ENCODE measurements at places on chromosomes 3 and 15. TPM values are rescaled to one million over a fixed set of nuclear protein-coding genes. Genes with fewer than 3 reads are reported as not detected.

DNA sequence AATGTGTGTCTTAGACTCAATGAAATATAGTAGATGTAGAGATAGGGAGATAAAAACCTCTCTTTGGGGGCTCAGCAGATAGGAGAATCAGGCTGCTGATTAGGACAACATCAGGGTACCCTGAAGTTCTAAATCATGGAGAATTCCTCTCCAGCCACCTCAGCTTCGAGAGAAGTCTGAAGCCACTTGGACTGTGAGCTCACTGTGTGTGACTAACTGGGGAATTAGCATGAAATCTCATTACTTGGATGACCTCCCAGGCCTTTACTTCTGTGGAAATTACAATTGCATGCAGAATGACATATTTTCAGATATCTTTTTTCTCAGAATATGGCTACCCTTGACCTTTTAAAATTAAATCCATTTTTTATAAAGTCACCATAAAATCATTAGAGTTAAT is 128.0 kb upstream of the MRPL3 start:
- DNase-seq, result no peak

DNA sequence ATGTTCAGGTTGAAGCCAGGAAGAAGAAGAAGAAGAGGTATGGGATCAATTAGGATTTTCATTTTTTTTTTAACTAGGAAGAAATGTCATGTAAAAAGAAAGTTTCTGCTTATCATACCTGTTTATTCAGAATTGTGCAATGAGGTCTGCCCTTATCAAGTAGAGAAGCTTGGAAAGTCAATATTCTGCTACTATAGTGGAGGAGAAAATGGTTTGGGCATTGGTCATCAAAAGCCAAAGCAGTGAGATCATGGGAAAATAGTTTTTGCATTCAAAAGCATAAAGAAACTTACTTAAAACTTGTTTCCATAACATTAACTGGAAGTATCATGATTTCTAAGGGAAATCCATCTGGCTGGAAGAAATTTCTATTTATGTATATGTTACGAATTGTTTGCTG is 1239.2 kb downstream of the NSUN3 start:
- DNase-seq, result peak; percentile 32

Gene DNAJB11
- polyA plus RNA-seq, result 68.7 TPM

- no peak for DNase-seq
Observed at GRCh38 chr3:25785826-25786225, 2.6 kb upstream of the NGLY1 start.

- no peak for DNase-seq
Observed at GRCh38 chr3:47151836-47152235, 12.1 kb downstream of the SETD2 start.

Gene CHL1
- 14.9 TPM for polyA plus RNA-seq

- DNase-seq, result no peak
Observed at GRCh38 chr15:71921191-71921590, 110.8 kb downstream of the NR2E3 start.

Gene TMCO5A
- not detected for polyA plus RNA-seq

Gene PDE12
- 14.2 TPM for polyA plus RNA-seq

DNA sequence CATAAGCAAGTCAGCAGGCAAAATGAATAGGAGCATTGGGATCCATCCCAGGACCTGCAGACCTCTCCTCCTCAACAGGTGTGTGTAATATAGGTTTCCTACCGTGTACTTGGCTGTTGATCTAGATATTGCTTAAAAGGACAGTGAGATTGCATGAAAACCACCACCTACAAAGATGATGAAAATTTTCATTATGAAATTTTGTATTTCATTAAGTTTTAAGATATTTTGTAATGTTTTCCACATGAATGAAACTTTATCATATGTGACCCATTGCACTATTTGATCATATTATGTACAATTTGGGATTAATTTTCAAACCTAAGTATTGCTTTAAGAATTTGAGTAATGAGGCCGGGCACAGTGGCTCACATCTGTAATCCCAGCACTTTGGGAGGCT is 94.3 kb upstream of the TRPM1 start:
- no peak for DNase-seq

Gene GPX1
- 218 TPM for polyA plus RNA-seq

GRCh38 chr15:80815106-80815505 is 35.9 kb downstream of the CEMIP start:
- DNase-seq, result no peak

- peak; percentile 31 for DNase-seq
Observed at GRCh38 chr3:51434746-51435327, 43.8 kb downstream of the RBM15B start.

Gene ZCWPW2
- polyA plus RNA-seq, result 0.69 TPM

Gene NEK11
- 10.5 TPM for polyA plus RNA-seq

Gene ALS2CL
- polyA plus RNA-seq, result 30.8 TPM

DNA sequence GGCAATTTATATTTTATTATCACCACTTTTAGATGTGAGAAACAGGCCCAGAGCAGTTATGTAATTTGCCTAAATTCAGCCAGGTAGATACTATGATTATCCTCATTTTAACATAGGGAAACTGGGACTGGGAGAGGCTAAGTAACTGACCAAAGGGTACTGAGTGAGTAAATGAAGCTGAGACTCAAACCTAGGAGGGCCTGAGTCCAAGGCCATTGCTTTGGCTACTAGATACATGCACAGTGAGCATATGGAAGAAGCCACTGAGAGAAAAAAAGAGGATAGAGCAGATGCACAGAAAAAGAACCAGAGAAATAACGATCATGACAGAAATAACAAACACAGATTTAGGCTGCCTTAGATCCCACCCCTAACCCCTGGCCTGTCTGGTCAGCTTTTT is 33.6 kb downstream of the USF3 start:
- DNase-seq, result no peak

Gene SPTBN5
- 1.7 TPM for polyA plus RNA-seq

Gene SIDT1
- 4.5 TPM for polyA plus RNA-seq

GRCh38 chr15:85598219-85598618 is 196.5 kb downstream of the KLHL25 start:
- no peak for DNase-seq

Gene C3orf85
- polyA plus RNA-seq, result 95.5 TPM

Gene ZIC4
- polyA plus RNA-seq, result not detected

Gene SLC25A20
- polyA plus RNA-seq, result 54.7 TPM

GRCh38 chr3:43194490-43195114 is 88.7 kb upstream of the POMGNT2 start:
- DNase-seq, result peak; percentile 79

Gene EPB42
- polyA plus RNA-seq, result 2.8 TPM

GRCh38 chr3:1710663-1711062 is 388.0 kb upstream of the CNTN4 start:
- no peak for DNase-seq

DNA sequence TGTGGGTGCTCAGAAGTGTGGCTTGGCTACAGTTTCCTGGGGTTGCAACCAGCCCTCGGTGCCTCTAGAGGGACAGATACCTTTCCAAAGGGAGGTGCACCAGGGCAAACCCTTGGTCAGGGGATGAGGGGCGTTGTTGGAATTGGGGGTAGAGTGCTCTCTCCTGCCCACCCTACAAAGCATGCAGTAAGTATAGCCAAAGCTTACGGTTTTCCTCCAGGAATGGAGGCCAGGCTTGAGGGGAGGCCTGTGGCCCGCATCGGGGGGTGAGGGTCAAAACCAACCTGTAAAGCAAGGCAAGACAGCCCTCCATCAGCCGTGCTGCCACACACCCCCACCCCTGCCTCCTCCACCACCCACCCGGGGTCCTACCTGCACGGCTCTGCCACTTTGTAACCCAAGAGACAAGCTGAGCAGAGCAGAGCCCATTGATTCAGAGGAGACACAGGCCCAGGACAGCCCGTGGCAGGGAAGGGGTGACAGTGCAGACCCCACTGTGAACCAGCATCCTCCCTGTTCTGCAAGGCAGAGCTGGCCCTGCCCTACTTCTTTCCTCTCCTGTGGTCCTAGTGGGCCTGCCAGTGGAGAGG is 41.5 kb downstream of the TLE3 start:
- DNase-seq, result no peak

- DNase-seq, result no peak
Observed at GRCh38 chr3:58072052-58072762, 64.0 kb downstream of the FLNB start.

Gene LRRC49
- polyA plus RNA-seq, result 7.2 TPM

DNA sequence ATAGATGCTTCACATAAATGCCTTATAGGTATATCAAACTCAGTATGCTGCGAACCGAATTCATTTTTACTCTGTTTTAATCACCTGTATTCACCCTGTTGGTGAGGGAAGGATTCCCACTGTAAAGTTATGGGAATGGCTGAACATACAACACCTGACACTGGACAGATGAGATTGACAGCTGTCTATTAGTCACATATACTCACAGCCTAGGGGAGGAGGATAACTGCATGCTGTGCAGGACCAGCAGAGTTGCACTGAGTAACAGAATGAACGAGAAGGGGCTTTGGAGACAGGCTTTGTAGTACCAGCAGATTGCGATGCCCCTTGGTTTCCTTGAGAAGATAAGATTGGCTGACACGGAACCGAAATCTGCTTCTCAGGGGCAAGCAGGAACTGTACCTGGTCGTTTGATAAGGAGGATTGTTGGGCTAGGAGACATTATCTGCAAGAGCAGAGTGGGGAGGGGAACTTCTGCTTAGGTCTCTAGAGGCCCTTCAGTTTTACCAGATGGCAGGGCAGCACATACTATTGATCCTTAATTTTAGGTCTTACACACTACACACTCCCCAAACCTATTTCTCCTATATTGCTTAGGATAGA is 43.5 kb upstream of the SLC22A13 start:
- DNase-seq, result no peak

Gene CP
- polyA plus RNA-seq, result 0.57 TPM

Gene KCNAB1
- 2.5 TPM for polyA plus RNA-seq

GRCh38 chr3:32240159-32240545 is 1.7 kb downstream of the CMTM8 start:
- DNase-seq, result peak; percentile 21

Gene CCR1
- polyA plus RNA-seq, result 3.4 TPM

DNA sequence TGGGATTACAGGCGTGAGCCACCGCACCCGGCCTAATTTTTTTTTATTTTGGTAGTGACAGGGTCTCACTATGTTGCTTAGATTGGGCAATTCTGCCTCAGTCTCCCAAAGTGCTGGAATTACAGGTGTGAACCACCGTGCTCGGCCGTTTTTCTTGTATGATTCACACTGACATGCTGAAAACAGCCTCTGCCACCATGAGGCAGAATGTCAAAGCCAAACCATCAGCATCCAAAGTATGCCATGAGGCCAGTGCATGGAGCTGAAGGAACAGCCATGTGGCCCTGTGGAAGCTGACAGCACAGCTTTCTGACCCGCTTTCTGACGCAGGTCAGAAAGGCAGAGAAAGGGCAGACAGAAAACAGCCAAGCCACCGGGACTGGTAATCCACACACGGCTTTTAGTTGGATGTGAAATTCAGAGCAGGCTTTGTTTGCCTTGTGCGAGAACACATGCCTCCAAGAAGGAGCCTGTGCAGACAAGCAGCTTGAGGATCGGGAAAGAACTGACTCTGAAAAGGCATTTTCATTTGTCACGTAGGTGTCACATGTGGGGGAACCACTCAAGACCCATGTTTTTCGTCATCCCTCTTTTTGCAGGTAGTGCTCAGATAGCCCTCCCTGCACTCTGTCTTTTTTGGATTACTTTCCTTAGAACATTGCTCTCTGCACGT is 25.1 kb downstream of the XYLB start:
- DNase-seq, result no peak

- no peak for DNase-seq
Observed at GRCh38 chr15:67760901-67761300, 64.4 kb upstream of the SKOR1 start.

Gene SLC9C1
- polyA plus RNA-seq, result 0.33 TPM

GRCh38 chr3:107958146-107958545 is 132.7 kb downstream of the CD47 start:
- DNase-seq, result no peak

- peak; percentile 22 for DNase-seq
Observed at GRCh38 chr15:63800241-63800640, 33.5 kb downstream of the HERC1 start.

Gene PPP1R14D
- 14.0 TPM for polyA plus RNA-seq

GRCh38 chr3:100975714-100976113 is 17.5 kb downstream of the ABI3BP start:
- DNase-seq, result no peak

Gene AHSG
- 1.8 TPM for polyA plus RNA-seq
